C1 segment of cervical spinal cord (tissue), 14 donors: ENCODE measurements at places on chromosomes 2 and 18.

DNA sequence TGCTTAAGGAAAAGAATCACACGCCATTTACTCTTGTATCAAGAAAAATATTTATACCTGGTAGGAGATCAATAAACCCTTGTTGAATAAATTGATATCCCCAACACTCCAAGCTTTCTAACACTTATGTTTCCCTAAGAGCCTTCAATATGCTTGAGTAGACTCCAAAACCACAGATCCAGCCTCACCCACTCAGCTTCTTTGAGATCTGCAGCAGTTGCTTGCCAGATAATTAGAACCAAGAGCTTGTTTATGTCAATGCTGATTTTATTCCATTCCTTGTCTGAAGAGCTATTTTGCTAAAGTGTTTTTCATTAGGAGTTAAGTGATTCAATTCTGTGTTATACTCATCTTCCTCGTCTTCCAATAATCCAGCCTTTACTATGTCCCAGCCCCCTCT, 26.3 kb upstream of the CRIM1 start:
- DNase-seq = no peak

GRCh38 chr2:226732478-226733188, 67.0 kb downstream of the IRS1 start:
- DNase-seq = no peak

- DNase-seq = no peak
Measured at GRCh38 chr2:43169987-43170386, 56.4 kb downstream of the ZFP36L2 start.

DNA sequence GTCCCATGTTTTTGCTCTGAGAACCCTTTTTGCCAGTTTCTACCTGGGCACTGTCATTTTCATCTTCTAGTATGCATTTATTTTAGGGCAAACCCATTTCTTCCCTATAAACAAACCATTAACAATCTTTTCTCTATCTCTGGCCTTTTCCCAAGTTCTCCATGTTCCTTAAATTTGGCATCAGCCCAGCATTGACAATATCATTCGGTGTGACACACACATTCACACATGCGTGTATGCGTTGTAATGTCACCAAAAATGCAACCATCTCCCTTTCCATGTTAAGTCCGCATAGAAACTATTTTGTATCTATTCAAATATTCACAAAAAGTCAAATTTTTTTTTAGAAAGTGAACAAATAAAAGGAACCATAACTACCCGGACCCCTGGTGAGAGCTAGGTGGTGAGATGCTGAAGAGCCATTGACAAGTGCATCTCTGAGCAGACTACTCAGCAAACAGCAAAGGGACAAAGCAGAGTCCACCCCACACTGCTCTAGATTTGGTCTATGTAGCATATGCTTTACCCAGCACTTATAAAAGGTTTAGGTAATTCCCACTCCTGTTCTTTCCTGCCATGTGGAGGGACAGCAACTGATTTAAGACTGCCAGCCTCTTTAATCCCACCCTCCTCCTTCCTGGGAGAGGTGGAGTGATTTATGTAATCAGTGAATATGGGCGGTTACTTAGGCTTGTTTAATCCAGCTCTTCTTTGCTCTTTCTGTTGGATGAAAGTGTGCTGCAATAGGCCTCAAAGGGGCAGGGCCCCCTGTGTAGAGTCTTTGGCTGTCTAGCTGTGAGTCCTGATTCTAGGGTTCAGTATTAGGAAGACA, 124.1 kb downstream of the METTL8 start:
- DNase-seq = no peak

- no peak for DNase-seq
Measured at GRCh38 chr2:42216694-42217093, 47.5 kb downstream of the EML4 start.

- no peak for DNase-seq
Measured at GRCh38 chr2:64634345-64635267, 19.1 kb downstream of the SERTAD2 start.

- no peak for DNase-seq
Measured at GRCh38 chr2:40896358-40896757, 444.5 kb upstream of the SLC8A1 start.

DNA sequence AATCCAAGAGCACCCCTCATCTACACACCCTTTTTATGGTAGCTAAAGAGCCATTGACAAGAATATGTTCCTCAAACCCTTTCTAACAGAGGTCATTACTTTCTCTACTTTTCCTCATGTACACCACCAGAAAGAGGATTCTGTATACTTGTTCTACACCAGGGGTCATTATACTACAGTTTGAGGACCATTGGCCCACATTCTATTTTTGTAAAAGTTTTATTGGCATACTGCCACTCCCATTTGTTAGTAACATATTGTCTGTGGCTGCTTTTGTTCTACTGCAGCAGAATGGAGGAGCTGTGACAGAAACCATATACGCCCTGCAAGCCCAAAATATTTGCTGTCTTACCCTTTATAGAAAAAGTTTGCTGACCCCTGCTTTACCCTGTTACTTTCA, 14.3 kb downstream of the HTR2B start:
- DNase-seq = no peak

DNA sequence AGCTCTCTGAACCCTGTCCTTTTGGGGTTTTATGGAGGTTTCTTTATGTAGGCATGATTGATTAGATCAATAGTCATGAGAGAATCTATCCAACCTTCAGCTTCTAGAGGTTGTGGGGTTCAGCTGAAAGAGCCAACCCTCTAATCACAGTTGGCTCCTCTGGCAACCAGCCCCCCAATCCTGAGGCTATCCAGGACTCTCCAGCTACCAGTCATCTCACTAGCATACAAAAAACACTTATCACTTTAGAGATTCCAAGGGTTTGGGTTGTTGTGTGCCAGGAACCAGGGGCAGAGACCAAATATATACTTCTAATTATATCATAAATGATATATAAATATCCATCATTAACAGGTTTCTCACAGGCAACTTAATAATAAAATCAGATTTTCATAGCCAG, 11.7 kb downstream of the WDPCP start:
- DNase-seq = no peak

- DNase-seq = no peak
Measured at GRCh38 chr2:237235383-237236095, 149.8 kb downstream of the COPS8 start.

GRCh38 chr2:10393640-10393982, 54.5 kb downstream of the ODC1 start:
- no peak for DNase-seq

- DNase-seq = no peak
Measured at GRCh38 chr2:2506536-2506935, 175.5 kb upstream of the MYT1L start.

DNA sequence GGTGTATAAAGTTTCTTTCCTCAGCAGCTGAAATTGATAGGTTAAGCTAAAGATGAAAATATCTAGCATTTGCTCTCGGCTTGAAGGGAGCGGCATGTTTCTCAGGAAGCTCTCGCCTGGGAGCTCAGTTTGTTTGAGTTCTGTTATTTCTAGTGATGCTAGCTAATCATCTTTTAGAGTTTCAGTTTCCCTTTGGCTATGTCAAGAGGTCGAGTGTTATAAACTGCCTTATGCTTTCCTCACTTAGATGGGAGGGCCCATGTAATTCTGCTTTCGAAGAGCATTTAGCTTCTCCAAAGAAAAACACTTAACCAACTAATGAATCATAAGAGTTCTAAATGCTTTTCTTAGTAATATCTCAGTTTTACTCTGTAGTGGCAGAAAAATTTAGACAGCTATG, 33.6 kb downstream of the PLCL1 start:
- no peak for DNase-seq

DNA sequence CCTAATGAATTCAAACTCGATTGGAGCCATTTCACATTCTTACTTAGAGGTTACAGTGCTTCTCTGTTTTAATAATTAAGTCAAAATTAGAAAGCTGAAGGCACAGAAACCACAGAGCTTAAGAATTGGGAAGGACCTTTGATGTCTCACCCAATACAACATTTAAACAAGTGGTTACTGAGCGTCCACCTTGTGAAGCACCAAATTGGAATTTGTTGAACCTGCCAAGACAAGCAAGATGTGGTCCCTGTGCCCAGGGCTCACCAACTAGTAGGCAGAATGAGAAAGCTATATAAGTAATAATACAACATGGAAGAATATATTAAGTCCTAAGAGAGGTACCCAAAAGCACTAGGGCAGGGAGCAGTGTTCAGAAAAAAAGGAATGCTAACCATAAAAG, 64.5 kb upstream of the NPAS2 start:
- DNase-seq = no peak

- DNase-seq = no peak
Measured at GRCh38 chr2:130152816-130153595, 8.1 kb upstream of the CCDC74B start.

DNA sequence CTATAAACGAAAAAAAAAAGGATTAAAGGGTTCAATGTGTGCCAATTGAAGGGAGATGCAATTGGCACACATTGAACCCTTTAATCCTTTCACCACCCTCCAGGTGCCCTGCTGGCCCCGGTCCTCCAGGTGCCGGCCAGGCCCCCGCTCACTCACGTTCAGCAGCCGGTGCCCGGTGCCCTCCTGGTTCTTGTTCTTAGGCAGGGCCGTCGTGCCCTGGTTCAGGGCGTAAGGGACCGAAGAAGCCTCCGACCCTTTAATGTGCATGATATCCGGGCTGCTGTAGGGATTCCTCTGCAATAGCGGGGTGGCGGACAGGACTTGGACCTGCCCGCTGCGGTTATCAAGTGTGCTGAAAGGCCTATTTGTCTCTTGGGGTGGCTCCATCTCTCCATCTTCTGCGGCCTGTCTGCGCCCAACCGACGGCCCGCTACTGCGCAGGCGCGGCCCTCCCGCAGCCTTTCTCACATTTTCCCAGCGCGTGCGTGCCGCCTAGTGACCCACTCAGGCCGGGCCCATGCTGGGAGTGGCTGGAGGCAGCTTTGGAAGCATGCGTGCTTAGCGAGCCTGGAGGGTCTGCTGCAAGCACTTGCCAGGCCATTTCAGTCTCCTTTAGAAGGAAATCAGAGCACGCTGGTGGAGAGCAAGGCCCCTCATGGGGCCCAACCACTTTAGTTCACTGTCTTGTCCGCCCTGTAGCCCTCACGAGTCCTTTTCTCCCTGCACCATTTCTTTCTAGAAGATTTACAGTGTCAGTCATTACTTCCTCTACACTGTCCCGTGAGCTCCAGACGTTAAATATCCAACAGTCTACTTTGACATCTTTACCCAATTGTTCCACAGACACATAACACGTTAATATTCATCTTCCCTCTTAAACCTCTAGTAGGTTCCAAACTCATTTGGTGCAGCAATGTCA, 24.3 kb downstream of the TMEM237 start:
- DNase-seq = peak; percentile 21
